ENCODE measurements at places on chromosomes 12 and 14. TPM values are rescaled to one million over a fixed set of nuclear protein-coding genes. Genes with fewer than 3 reads are reported as not detected.

SERPINA6 gene
- total RNA-seq: not detected

DNA sequence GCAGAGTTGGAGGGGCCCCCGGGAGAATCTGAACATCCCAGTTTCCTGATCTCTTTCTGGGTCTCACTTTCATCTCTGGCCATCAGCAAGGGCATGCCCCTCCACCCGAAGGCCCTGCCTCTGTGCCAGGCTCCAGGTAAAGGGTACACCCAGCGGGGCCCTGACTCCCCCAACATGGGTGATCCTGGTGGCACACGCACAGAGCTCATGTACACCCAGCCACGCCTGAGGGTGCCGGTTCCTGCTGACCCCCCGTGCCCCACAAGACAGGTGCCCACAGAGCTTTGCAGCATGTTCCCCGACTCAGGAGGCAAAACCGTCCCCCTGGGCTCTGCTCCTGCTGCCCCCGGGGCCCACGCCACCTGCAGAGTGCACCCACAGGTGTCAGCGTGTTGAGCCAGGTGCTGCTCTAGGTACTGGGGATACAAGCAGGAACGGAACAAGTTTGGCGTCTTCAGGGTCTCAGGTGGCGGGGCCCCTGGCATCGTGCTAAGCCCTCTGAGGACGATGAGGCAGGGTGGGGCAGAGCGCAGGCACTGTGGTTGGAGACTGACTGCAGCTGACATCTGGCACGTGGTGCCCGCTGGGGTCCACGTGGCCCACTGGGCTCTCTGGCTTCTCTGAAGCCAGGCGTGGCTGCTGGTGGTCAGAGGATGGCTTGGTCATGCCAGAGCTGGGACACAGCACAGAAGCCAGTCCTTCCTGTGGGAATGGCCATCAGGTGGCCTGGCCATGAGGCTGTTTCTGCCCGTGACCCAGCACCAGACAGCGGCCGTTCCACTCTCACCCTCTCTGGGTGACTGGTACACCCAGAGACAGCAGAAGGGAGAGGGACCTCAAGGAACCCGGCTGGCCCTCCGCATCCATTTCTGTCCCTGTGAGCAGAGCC, 13.8 kb downstream of the BAG5 start:
- no peak for DNase-seq

GRCh38 chr14:56821177-56821576, 10.9 kb upstream of the OTX2 start:
- DNase-seq: no peak

- DNase-seq: no peak
Observed at GRCh38 chr12:103178366-103179080, 221.0 kb downstream of the ASCL1 start.

VWF gene
- 733 TPM for total RNA-seq

GRCh38 chr12:121893961-121894460, 5.4 kb downstream of the PSMD9 start:
- DNase-seq: no peak

GRCh38 chr14:40909906-40910305, 696.8 kb upstream of the LRFN5 start:
- DNase-seq: no peak

DNA sequence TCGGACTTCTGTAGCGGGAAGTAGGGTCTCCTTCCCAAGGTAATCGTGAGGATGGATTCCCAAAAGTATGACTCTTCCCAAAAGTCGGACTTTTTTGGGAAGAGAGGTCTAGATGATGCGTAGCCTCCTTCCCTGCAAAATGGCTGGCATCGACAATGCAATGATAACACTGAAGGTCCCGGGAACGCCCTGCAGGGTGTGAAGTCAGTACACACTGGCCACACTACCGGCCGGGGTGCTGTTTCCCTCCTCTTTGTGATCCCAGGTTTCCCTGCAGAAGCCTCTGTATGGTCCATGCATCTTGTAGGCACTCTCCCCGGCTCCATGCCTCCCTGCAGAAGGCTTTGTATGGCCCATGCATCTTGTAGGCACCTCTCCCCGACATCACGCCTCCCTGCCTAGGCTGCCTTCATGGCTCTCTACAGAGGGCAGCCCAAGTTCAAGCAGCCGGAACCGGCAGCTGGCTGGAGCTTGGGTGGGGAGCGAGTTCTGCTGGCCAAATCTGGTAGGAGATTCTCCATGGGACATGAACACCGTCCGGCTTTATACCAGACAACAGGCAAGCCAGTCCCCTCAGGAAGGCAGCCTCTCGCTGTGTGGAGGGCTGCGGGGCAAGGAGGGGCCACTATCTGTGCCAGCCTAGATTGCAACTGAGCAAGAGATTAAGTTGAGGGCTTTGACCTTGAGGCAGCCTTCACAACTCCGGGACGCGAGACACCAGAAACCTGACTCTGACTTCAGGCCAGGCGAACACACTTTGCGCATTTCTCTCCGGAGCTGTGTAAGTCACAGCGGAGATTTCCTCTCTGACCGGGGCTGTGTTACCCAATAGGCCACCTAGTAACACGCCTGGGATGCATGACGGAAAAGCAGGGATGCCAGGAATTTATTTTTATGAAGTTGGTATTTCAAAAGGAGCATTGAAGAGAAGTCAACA, 23.5 kb downstream of the FZD10 start:
- peak; percentile 72 for DNase-seq

- no peak for DNase-seq
Observed at GRCh38 chr12:97194546-97194945, 268.1 kb upstream of the RMST start.

PROX2 gene
- total RNA-seq: not detected

- DNase-seq: no peak
Observed at GRCh38 chr14:86357876-86358275, 827.9 kb downstream of the FLRT2 start.

AICDA gene
- not detected for total RNA-seq

DNA sequence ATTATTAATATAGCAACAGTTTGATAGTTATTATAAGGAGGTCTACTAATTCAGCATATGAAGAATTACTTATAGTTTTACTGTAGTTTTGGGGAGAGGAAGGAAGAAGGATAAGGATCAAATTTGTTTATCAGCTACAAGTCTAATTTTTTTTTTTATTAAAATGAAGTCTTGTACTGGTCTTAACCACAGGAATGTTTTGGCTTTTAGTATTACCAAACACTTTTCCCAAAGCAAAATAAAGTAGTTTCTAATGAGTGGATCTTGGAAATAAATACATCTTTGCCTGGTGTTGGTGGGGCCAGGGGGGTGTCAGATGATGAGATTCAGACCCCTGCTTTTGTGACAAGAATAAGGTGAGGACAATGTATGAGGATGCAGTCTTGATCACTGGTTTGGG, 57.2 kb upstream of the ZDHHC17 start:
- DNase-seq: no peak

- DNase-seq: no peak
Observed at GRCh38 chr12:31832740-31833729, 104.2 kb upstream of the AMN1 start.

DNA sequence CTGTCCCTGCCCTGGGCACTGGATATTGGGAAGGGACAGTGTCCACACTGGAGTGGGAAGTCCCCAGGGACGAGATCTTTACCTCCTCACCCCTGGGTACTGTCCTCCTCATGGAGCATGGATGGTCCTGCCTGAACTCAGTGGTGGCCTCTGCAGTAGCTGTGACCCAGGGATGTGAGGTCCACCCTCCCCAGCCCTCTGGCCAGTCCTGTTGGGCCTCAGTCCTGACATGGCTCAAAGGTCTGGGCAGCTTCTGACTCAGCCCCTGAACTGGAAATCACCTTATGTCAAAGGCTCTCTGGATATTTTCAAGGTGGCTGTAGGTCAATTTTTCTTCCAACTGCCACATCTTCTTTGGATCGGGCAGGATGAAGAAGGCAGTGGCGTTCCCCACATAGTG, 24.4 kb downstream of the SERPINA1 start:
- DNase-seq: peak; percentile 64

DNA sequence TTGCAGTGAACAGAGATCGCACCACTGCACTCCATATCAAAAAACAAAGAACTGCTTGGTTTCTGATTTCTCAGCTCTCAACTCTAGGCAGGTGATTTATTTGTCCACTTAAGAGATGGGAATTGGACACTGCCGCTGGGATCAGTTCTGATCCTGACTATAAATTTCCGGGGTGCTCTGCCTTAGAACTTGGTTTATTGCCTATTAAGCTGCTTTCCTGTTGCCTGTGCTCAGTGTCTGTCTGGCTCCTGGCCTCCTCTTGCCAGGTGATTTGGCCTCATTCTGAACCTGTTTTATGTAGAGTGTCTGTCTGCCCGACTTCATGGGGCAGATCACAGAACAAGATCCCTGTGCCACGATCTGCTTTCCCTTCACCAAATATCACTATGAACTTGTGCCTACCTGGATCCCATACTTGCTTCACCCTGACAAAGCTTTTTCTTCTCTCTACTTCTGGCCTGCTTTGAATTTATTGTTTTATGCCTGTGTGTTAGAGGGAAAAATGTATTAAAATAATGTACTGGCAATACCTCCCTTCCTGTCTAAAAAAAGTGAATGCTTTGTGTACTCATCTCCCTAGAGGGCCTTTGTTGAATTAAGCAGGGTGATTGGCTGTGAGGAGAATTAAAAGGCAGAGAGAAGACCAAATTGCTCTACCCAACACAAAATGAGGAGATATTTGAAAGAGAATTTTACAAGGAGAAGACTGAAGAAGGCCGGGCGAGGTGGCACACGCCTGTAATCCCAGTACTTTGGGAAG, 27.6 kb downstream of the CDKN1B start:
- no peak for DNase-seq

PLBD1 gene
- 35.7 TPM for total RNA-seq

TAS2R14 gene
- 2.4 TPM for total RNA-seq

MIP gene
- total RNA-seq: not detected

MYBPC1 gene
- not detected for total RNA-seq

SVOP gene
- not detected for total RNA-seq

TAS2R7 gene
- total RNA-seq: not detected

- no peak for DNase-seq
Observed at GRCh38 chr12:130013771-130014484, 110.1 kb upstream of the TMEM132D start.

- DNase-seq: peak; percentile 89
Observed at GRCh38 chr14:95507174-95507573, 9.3 kb downstream of the SYNE3 start.

- DNase-seq: no peak
Observed at GRCh38 chr12:105487963-105488362, 157.5 kb downstream of the C12orf75 start.

GRCh38 chr12:116662612-116663144, 75.2 kb downstream of the SPRING1 start:
- peak; percentile 85 for DNase-seq

WNT5B gene
- total RNA-seq: 2.3 TPM

- no peak for DNase-seq
Observed at GRCh38 chr12:71810921-71811320, 28.6 kb upstream of the TBC1D15 start.

DNA sequence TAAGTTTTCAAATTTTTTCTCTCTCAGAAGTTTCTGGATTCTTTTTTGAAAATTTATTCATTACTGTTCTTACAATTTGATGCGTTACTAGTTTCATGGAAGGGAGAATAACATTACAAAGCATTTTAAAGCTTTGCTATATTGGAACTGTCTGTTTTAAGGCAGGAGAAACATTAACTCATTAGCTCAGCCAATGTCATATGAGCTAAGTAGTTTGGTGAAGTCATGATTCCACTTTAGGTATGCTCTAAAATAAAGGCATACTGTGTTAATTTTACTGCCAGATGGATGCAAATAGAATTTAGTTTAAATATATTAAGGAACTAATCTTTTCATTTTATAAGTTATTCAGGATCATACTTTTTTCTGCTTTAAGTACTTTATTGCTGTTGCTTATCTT, 46.0 kb downstream of the ARID2 start:
- DNase-seq: no peak

Measured in mesenteric fat pad (tissue), 1 donor.